HFFc6 (cell line): ENCODE measurements at places on chromosomes 16 and 17. TPM values are rescaled to one million over a fixed set of nuclear protein-coding genes. Genes with fewer than 3 reads are reported as not detected.
A peak's percentile ranks its signal among the peaks of the same experiment; 100 is the strongest.

- peak overlapping the region; percentile 26; the same call in 1 of the 2 replicates for H3K27ac ChIP-seq
- no peaks in the 10 kb centered on the region for H3K36me3 ChIP-seq
- no peak for DNase-seq
- H3K27me3 ChIP-seq: peaks cover 8% of the 10 kb centered on the region; the same call in 1 of the 2 replicates
- no peak overlapping the region for H3K4me3 ChIP-seq
- peaks cover 51% of the 10 kb centered on the region for H3K4me1 ChIP-seq
These were observed 5.6 kb downstream of the FMNL1 start for GRCh38 chr17:45227101-45227925.

DNA sequence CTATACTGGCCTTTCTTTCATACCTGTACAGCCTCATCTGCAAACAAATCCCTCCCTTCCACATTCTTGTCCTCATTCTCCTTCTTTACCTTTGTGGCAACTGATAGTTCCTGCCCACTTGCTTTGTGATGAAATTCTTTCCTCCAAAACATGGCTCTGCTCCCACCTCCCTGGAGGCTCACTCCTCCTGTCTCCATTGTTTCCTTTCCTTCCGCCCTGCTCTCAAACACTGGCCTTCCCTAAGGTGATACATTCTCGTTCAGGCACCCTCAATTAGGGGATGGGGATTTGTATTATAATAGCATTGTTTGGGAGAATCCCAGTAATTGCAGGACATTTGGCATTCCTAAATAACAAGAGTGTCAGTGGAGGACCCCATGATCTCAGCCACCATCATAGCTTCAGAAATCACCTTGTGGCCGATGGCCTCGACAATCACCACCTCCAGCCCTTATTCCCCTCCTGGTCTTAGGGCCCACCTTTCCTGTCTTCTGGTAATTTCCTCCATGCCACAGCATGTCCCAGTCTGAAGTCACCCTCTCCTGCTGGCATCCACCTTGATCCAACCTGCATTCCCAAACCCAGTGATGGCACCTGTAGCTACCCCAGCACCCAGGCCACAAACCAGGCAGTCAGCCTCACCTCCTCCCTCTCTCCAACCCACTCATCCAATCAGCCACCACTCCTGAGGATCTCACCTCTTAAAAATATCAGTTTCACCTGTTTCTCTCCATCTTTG is 7.9 kb downstream of the UNC119 start:
- DNase-seq: no peak
- peaks cover 19% of the 10 kb centered on the region for H3K4me1 ChIP-seq
- peaks cover 1% of the 10 kb centered on the region; the same call in 1 of the 2 replicates for H3K27me3 ChIP-seq
- no peak overlapping the region for H3K4me3 ChIP-seq
- H3K36me3 ChIP-seq: no peaks in the 10 kb centered on the region; the same call in 1 of the 2 replicates
- H3K27ac ChIP-seq: no peak overlapping the region

The CNEP1R1 gene
- total RNA-seq: 23.0 and 23.9 TPM in 2 replicates

The UBE2I gene
- 122 and 138 TPM in 2 replicates for total RNA-seq

- H3K27ac ChIP-seq: no peak overlapping the region
- H3K4me3 ChIP-seq: no peak overlapping the region
- peaks cover 20% of the 10 kb centered on the region for H3K36me3 ChIP-seq
- peaks cover 2% of the 10 kb centered on the region; the same call in 1 of the 2 replicates for H3K27me3 ChIP-seq
- peaks cover 17% of the 10 kb centered on the region for H3K4me1 ChIP-seq
- no peak for DNase-seq
These were observed 133.4 kb downstream of the OR1D5 start for GRCh38 chr17:2929881-2930533.

DNA sequence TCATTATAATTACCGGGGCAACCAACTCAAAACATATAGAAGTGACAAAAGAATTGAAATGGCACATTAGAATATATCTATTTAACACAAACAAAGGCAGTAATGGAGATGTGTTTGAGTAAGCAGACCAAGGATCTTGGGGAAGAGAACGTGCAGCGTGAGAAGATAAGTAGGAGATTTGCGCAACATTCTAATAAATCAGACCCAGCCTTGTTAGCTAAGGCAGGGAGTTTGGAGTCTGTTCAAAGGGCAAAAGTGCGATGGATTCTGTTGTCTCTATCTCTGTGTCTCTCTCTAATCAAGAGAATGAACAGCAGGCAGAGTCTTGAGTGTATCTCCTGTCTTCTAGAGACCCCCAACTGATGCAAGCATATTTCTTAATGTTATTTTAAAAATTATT is 55.0 kb upstream of the FA2H start:
- DNase-seq: no peak
- peaks cover 13% of the 10 kb centered on the region for H3K27me3 ChIP-seq
- H3K4me1 ChIP-seq: no peaks in the 10 kb centered on the region
- no peak overlapping the region for H3K27ac ChIP-seq

GRCh38 chr17:4635823-4636375 is 5.6 kb downstream of the ALOX15 start:
- DNase-seq: no peak
- no peak overlapping the region for H3K4me3 ChIP-seq
- no peaks in the 10 kb centered on the region for H3K4me1 ChIP-seq
- H3K27ac ChIP-seq: no peak overlapping the region
- no peaks in the 10 kb centered on the region for H3K36me3 ChIP-seq

GRCh38 chr16:81599034-81599744 is 154.6 kb downstream of the CMIP start:
- H3K27ac ChIP-seq: no peak overlapping the region
- H3K27me3 ChIP-seq: no peaks in the 10 kb centered on the region; the same call in 1 of the 2 replicates
- H3K36me3 ChIP-seq: peaks cover 11% of the 10 kb centered on the region
- no peak for DNase-seq
- no peak overlapping the region; the same call in none of the 2 replicates for H3K4me3 ChIP-seq

- H3K27ac ChIP-seq: no peak overlapping the region
- H3K4me3 ChIP-seq: no peak overlapping the region
- 0 out of 2 replicates have a peak, but pooled peaks cover 4% of the 10 kb centered on the region for H3K36me3 ChIP-seq
- DNase-seq: no peak
- H3K4me1 ChIP-seq: no peaks in the 10 kb centered on the region
- H3K27me3 ChIP-seq: peaks cover 2% of the 10 kb centered on the region; the same call in 1 of the 2 replicates
These were observed 27.7 kb downstream of the TPSG1 start for GRCh38 chr16:1197237-1197866.

The CCDC200 gene
- total RNA-seq: not detected in 3 replicates

The CES1 gene
- total RNA-seq: not detected in 3 replicates

DNA sequence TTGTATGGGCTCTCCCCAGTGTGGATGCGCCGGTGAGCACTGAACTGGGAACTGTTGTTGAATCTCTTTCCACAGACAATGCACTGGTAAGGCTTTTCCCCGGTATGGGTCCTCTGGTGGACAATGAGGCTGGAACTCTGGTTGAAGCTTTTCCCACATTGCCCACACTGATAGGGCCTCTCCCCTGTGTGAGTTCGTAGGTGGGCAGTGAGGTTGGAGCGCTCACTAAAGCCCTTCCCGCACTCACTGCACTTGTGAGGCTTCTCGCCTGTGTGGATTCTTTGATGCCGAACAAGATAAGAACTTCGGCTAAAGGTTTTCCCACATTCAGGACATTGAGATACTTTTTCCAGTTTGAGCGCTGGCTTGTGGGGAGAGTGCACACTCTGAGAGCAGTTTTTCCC is 17.8 kb downstream of the ZSCAN32 start:
- no peak for DNase-seq
- H3K27ac ChIP-seq: no peak overlapping the region
- no peaks in the 10 kb centered on the region for H3K4me1 ChIP-seq
- no peak overlapping the region for H3K4me3 ChIP-seq
- H3K36me3 ChIP-seq: peaks cover 90% of the 10 kb centered on the region

DNA sequence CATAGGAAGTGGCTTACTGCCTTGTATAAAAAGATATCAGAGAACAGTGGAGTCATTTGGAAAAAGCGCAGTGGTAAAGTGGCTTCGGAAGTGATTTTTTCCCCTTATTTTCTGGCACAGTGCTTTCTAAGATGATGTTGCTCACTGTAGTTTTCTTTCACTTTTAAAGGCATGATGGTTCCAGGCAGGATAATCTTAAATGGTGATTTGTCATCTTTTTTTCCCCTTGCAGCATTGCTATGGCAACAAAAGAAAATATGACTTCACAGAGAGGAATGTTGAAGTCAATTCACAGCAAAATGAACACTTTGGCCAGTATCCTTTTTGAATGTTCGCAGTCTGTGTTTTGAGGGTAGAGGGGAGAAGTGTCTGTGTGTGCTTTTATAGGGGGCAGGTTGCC is 42.5 kb downstream of the GOSR1 start:
- H3K36me3 ChIP-seq: peaks cover 35% of the 10 kb centered on the region
- H3K27ac ChIP-seq: peak overlapping the region; percentile 96
- peak overlapping the region; percentile 76 for H3K4me3 ChIP-seq

- no peak overlapping the region for H3K4me3 ChIP-seq
- peaks cover 24% of the 10 kb centered on the region for H3K27me3 ChIP-seq
- H3K36me3 ChIP-seq: no peaks in the 10 kb centered on the region
These were observed 22.4 kb downstream of the SLC35G3 start for GRCh38 chr17:35171834-35172233.

The RHBDL1 gene
- 1.4 to 2.4 TPM (median 1.8 TPM) in 3 replicates for total RNA-seq

The ARHGAP44 gene
- 0.45 to 0.71 TPM (median 0.53 TPM) in 3 replicates for total RNA-seq

DNA sequence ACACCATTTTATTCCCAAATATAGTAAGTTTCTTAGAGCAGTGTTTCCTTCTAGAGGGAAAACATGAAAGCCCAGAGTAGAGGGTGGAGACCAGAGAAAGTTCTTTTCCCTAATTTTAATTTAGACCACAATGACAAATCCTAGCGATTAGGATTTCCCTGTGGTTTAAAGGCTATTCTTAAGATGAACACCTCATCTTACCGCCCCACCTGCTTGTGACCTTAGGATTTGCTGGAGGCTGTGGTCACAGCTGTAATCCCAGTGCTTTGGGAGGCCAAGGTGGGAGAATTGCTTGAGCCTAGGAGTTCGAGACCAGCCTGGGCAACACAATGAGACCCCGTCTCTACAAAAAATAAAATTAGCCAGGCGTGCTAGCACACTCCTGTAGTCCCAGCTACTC is 51.1 kb downstream of the GPRC5B start:
- H3K27ac ChIP-seq: no peak overlapping the region
- H3K27me3 ChIP-seq: no peaks in the 10 kb centered on the region; the same call in 1 of the 2 replicates
- peaks cover 22% of the 10 kb centered on the region for H3K4me1 ChIP-seq
- DNase-seq: no peak
- H3K36me3 ChIP-seq: no peaks in the 10 kb centered on the region

DNA sequence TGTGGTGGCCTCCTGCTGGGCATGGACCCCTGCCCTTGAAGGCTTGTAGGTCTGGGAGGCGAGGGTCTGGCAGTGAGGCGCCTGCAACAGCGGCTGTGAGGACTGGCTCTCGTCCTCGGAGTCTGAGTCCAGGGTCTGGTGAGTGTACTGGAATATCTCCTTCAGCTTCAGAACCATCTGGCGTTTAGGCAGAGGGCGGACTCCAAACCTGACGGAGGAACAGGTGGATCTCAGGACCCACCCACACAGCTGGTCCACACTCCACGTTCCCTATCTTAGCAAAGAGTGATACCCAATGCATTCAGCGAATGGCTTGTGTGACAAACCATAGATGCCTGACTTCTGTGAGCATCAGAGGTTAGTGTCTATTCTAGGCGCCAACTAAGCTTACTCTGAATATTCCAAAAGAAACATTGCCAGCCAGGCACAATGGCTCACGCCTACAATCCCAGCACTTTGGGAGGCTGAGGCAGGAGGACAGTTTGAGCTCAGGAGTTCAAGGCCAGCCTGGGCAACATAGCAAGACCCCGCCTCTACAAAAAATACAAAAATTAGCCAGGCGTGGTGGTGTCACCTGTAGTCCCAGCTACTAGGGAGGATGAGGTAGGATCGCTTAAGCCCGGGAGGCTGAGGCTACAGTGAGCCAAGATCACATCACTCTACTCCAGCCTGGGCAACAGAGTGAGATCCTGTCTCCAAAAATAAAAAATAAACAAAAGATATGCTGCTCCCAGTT is 6.3 kb upstream of the NLRC3 start:
- no peaks in the 10 kb centered on the region for H3K27me3 ChIP-seq
- 0 out of 2 replicates have a peak, but pooled peaks cover 3% of the 10 kb centered on the region for H3K36me3 ChIP-seq
- no peak overlapping the region for H3K4me3 ChIP-seq

- no peak overlapping the region for H3K4me3 ChIP-seq
- H3K27me3 ChIP-seq: peaks cover 14% of the 10 kb centered on the region
- no peaks in the 10 kb centered on the region for H3K36me3 ChIP-seq
- peaks cover 31% of the 10 kb centered on the region for H3K4me1 ChIP-seq
These were observed 11.4 kb upstream of the RHBDF2 start for GRCh38 chr17:76512366-76513305.

- H3K4me3 ChIP-seq: no peak overlapping the region
- H3K4me1 ChIP-seq: peaks cover 15% of the 10 kb centered on the region
- peak overlapping the region; percentile 43; the same call in 1 of the 2 replicates for H3K27ac ChIP-seq
- H3K36me3 ChIP-seq: peaks cover 14% of the 10 kb centered on the region
- no peaks in the 10 kb centered on the region for H3K27me3 ChIP-seq
- DNase-seq: no peak
These were observed 14.9 kb downstream of the GLG1 start for GRCh38 chr16:74591876-74592650.

DNA sequence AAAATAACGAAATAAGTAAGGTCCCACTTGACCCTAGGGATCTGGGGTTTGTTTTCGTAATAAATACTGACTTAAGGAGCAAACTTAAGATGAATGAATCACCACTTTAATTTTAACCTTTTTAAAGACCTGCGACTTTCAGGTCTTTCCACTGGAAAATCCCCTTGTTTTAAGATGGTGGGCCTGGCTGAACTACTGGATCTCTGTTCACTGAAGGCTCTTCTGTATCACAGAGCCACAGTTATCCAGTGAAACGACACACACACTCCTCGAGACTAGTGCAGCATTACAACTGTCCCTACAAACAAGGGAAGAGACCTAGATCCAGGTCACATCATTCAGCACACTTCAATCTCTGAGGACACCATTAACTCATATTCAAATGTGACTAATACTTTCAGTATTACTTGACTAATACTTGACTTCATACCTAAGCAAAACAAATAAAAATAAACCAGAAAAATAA is 299.0 kb downstream of the CEP112 start:
- peaks cover 25% of the 10 kb centered on the region for H3K4me1 ChIP-seq
- H3K27me3 ChIP-seq: no peaks in the 10 kb centered on the region
- no peak for DNase-seq
- H3K36me3 ChIP-seq: no peaks in the 10 kb centered on the region

DNA sequence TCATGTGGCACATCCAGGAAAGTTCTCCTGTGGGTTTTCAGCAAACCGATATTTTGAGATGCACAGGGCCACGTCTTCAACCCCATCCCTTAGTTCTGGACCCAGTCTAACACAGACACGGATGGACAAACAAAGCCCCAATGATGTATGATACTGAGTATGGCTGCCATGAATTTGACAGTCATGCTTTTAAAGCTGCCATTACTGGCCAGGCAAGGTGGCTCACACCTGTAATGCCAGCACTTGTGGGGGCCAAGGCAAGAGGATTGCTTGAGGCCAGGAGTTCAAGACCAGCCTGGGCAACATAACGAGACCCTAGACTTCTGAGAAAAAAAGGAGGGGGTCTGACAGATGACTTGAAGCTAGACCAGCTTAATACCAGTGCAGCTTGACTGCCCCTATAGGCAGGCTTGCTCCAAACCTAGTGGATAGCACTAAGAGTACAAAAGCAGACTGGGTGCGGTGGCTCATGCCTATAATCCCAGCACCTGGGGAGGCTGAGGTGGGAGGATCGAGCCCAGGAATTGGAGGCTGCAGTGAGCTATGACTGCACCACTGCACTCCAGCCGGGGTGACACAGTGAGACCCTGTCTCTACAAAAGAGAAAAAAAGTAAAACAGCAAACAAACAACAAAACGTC is 10.8 kb upstream of the ZNF629 start:
- no peaks in the 10 kb centered on the region for H3K36me3 ChIP-seq
- H3K27me3 ChIP-seq: peaks cover 10% of the 10 kb centered on the region
- peaks cover 6% of the 10 kb centered on the region; the same call in 1 of the 2 replicates for H3K4me1 ChIP-seq
- H3K4me3 ChIP-seq: no peak overlapping the region
- DNase-seq: no peak
